ENCODE measurements at places on chromosomes 13 and 19. TPM values are rescaled to one million over a fixed set of nuclear protein-coding genes. Genes with fewer than 3 reads are reported as not detected.

DNA sequence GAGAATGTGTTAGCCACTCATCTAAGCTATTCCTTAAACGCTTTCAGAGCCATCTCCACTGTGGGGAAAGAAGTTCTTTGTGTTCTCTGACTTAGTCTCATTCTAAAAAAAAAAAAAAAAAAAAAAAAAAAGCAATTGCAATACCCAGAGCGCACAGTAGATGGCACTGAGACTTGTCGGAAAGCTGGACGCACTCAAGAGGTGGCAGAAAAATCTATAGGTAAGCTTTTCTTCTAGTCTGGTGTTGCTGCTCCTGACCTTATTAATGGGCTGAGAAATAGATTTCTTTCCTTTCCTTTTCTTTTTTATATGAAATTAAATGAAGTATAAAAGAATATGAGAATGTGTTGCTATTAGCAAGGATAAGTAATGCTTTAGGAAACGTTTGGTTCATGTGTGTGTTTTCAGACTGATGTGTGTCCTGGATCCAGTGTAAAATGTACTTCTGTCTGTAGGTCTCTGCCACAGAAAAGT is 4.7 kb upstream of the GJB2 start:
- H3K4me1 ChIP-seq: peaks cover 17% of the 10 kb centered on the region
- H3K36me3 ChIP-seq: no peaks in the 10 kb centered on the region
- peaks cover 36% of the 10 kb centered on the region for H3K27me3 ChIP-seq
- H3K4me3 ChIP-seq: no peak overlapping the region

DNA sequence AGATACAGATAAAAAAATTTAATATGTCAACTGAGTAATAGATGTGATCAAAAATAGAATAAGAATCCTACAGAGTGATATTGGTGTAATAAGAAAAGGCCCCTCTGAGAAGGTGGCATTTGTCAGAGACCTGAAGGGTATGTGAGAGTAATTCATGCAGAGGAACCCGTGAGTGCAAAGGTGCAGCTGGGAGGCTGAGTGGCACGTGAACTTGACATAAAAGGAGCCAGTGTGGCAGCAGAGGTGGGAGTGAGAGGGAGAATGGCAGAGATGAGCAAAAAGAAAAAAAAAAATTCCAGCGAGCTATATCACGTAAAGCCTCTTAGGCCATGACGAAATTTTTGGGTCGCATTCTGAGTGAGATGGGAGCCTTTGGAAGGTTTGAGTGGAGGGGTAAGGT is 588.9 kb downstream of the KCTD12 start:
- no peaks in the 10 kb centered on the region for H3K36me3 ChIP-seq
- no peak overlapping the region for H3K4me3 ChIP-seq
- H3K4me1 ChIP-seq: no peaks in the 10 kb centered on the region
- DNase-seq: no peak
- H3K27me3 ChIP-seq: no peaks in the 10 kb centered on the region

Gene PGLYRP2
- 0.28 TPM for total RNA-seq

- no peaks in the 10 kb centered on the region for H3K36me3 ChIP-seq
- H3K4me1 ChIP-seq: no peaks in the 10 kb centered on the region
- no peak overlapping the region for H3K27ac ChIP-seq
Measured at GRCh38 chr19:47820410-47820809, 1.3 kb upstream of the CRX start.

DNA sequence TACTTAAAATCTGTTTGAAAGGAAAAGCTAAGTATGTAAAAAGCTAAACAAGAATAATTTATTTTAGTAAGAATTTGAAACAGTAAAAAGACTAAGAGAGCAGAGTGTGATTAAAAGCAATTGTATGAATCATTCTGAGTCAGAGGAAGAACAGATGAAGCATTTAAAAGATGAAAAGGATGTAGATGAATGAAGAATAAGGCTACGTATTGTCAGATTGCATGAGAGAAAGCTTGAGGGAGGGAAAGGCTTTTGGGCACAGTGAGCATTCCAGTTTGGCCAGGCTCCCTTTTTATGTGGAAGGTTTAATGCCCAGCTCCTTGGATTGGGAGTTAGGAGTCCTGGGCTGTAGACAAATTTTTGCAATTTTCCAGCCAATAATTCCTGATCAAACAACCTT is 117.7 kb downstream of the FREM2 start:
- no peaks in the 10 kb centered on the region for H3K36me3 ChIP-seq
- no peak for DNase-seq
- no peaks in the 10 kb centered on the region for H3K27me3 ChIP-seq
- H3K4me3 ChIP-seq: no peak overlapping the region
- no peaks in the 10 kb centered on the region for H3K4me1 ChIP-seq
- H3K27ac ChIP-seq: no peak overlapping the region

GRCh38 chr19:45376045-45376724 is 5.8 kb upstream of the ERCC2 start:
- H3K4me3 ChIP-seq: no peak overlapping the region
- no peak for DNase-seq
- no peaks in the 10 kb centered on the region for H3K27me3 ChIP-seq
- H3K27ac ChIP-seq: no peak overlapping the region
- H3K36me3 ChIP-seq: no peaks in the 10 kb centered on the region

DNA sequence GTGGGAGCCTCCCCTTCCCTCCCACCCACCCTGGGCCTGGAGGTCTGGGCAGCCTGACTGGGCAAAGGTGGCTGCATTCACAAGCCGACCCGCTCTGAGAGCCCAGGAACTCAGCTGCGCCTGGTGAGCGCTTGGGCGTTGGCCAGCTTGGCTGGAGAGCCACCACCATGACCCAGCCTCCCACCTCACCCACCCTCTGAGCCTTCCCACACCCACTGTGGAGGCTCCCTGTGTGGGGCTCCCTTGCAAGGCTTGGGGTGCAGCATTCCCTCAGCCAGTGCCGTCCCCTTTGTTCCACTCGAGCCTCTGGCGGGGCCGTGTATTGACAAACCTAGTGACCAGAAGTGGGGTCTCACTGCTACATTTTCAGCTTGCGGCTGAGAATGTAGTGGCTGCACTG is 15.0 kb upstream of the QTRT1 start:
- peaks cover 92% of the 10 kb centered on the region for H3K36me3 ChIP-seq
- H3K4me1 ChIP-seq: no peaks in the 10 kb centered on the region
- no peak overlapping the region for H3K27ac ChIP-seq
- H3K4me3 ChIP-seq: no peak overlapping the region

DNA sequence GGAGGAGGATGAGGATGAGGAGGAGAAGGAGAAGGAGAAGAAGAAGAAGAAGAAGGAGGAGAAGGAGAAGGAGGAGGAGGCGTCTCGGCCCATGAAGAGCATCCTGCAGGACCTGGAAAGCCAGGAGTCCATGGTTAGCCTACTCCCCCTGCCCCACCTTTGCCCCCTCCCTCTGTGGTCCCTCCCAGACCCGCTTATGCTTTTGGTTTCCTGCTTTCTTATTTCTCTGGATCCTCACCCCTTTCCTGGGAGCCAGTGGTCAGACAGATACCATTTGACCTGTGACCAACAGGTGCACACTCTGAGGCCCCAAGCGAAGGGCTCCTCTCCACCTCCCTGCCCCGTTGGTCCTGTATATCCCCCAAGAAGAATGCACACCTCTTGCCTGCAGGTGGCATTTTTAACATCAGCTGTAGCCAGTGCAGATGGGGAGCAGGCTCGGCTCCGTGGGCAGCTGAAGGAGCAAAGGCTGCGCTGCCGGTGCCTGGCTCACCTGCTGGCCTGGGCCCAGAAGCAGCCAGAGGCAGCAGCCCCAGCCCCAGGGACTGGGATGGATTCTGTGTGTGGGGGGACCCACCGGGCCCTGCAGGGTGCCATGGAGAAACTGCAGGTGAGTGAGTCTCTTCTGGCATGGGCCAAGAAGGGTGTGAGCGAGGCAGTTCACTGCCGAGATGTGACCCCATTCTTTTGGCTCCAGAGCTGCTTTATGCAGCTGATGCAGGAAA is 32.1 kb upstream of the ZNF492 start:
- DNase-seq: no peak
- no peak overlapping the region for H3K27ac ChIP-seq
- no peaks in the 10 kb centered on the region for H3K27me3 ChIP-seq
- H3K4me3 ChIP-seq: no peak overlapping the region
- H3K36me3 ChIP-seq: no peaks in the 10 kb centered on the region

DNA sequence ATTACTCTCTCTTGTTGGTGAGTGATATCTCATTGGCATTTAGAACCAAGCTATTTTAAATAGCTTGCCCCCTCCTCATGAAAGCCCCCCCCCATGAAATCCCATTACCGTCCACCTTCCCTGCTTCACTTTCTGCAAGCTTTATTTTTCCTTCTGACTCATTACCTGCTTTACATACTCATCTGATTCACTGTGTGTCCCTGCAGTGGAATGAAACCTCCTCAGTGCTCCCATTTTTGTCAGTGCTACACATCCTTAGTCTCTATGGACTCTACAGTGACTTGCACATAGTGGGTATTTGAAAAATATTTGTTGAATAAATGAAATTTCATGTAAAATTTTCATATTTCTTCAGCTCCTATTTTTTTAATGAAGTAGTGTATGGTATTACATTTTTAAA is 62.3 kb downstream of the DOCK9 start:
- DNase-seq: no peak
- peaks cover 8% of the 10 kb centered on the region for H3K36me3 ChIP-seq
- peaks cover 10% of the 10 kb centered on the region for H3K4me1 ChIP-seq
- H3K27me3 ChIP-seq: no peaks in the 10 kb centered on the region

Data from natural killer cell (primary cell).